G401 (cell line): ENCODE measurements at places on chromosomes 2 and 18.

- no peak for DNase-seq
These were observed 12.9 kb upstream of the MIB1 start for GRCh38 chr18:21727702-21728101.

GRCh38 chr2:15957881-15958713, 17.7 kb downstream of the MYCN start:
- DNase-seq = no peak

DNA sequence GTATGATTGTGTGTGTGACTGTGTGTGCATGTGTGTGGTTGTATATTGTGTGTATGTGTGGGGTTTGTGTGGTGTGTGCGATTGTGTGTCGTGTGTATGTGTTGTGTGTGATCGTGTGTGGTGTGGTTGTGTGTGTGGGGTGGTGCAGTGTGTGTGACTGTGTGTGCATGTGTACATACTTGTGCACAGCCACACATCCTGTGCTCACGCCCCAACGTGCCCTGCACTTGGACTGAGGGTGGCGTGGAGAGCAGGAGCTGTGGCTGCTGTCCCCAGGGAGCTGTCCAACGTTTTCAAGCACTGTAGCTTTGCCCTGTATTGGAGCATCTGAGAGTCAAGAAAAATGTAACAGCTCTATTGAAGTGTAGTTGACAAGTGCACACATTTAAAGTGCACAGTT, 243.2 kb upstream of the HDAC4 start:
- no peak for DNase-seq

- no peak for DNase-seq
These were observed 151.9 kb downstream of the EPHA4 start for GRCh38 chr2:221420245-221420644.

DNA sequence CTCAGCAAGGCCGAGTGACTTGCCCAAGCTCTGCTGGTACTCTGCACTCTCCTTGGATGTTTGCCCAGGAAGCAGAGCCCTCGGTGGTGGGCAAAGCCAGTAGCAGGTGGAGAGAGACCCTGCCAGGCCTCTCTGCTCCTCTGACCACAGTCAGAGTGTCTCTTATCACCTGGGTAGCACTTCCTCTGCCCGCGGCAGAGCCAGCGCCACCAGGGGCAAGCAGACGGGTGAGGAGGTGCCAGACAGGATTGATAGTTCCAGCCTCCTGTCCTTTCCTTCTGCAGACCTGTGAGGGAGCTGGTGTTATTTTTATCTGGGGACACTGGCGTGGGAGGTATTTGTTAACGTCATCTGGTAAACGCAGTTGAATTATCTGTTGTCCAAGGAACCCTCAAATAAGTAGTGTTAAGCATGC, 152.9 kb downstream of the SMAD7 start:
- DNase-seq = peak; percentile 88

DNA sequence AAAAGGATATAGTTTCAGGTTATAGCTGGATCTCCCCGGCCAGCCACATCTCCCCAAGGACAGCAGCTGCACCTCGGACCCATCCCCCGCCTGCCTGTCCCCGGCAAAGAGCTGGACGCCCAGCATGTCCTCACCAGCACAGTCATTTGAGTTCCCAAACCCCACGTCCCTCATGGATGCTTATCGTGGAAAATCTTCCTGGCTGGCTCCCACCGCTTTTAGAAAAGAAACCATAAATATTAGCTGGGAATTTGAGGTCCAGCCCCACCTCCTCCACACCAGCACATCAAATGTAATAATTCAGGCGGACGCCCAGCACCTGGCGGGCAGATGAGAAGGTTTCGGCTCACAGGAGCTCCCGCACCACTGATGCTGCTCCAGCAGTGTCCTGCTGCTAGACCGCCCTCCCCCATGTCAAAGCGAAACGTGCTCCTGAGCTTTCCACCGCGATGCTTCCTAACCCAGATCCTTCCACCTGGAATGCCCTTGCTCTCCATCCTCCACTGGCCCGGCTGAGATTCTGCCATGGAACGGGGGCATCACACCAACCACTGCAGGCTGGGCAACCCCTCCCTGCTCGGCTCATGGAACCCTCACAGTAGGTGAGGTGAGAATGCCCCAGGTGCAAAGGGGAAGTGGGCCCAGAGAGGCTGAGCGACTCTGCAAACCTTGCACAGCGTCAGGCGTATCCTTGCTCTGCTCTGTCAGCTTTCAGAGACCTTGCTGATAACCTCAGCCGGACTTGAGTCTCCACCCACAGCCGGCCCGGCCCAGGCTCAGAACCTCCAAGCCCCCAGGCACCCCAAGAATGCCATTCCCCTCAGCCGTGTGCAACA, 71.5 kb upstream of the GPC1 start:
- no peak for DNase-seq

GRCh38 chr18:45723567-45724355, at the start of gene SLC14A1:
Gene SLC14A1, plus strand, starts transcription at chr18:45724181. Its CDS starts 6,140 bp downstream, at chr18:45730321.
- peak; percentile 3 for DNase-seq

DNA sequence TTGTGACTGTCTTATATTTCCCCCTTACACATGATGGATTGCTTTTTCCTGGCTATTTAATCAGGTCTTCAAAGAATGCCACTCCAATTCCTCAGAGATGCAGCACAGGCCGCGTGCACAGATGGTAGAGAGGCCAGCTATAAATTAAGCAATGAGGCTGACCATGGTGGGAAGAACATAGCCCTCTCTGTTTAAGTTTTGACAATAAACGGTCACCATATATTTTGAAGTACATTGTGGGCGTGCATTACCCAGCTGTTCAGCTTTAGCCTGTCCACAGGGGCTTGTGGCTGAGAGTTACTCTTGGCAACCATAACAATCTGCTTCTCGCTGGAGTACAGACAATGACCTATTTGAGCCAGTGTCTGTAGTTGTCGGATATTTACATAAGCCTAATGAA, 730.8 kb downstream of the DCC start:
- no peak for DNase-seq

DNA sequence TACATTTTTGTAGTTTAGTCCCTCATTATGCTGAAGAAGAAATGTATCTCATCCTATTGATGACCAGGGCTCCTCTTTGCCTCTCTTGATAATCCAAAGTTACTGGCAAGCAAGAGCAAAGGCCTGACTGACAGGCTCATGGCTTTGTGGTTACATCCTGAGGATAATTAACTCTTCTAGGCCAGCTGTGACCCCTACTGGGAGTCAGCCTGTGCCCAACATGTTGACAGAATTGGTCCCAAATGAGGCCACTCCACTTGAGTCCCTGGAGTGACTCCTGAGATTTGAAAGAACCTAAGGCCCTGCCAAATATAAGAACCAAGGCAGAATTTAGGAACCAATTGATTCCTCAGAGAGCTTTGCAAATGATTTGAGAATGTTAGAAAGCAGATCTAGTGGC, 973.8 kb upstream of the CELF4 start:
- DNase-seq = peak; percentile 51
